ENCODE measurements at places on chromosomes 5 and 9.

- DNase-seq: no peak
Measured at GRCh38 chr5:71703941-71704340, 15.1 kb upstream of the CARTPT start.

DNA sequence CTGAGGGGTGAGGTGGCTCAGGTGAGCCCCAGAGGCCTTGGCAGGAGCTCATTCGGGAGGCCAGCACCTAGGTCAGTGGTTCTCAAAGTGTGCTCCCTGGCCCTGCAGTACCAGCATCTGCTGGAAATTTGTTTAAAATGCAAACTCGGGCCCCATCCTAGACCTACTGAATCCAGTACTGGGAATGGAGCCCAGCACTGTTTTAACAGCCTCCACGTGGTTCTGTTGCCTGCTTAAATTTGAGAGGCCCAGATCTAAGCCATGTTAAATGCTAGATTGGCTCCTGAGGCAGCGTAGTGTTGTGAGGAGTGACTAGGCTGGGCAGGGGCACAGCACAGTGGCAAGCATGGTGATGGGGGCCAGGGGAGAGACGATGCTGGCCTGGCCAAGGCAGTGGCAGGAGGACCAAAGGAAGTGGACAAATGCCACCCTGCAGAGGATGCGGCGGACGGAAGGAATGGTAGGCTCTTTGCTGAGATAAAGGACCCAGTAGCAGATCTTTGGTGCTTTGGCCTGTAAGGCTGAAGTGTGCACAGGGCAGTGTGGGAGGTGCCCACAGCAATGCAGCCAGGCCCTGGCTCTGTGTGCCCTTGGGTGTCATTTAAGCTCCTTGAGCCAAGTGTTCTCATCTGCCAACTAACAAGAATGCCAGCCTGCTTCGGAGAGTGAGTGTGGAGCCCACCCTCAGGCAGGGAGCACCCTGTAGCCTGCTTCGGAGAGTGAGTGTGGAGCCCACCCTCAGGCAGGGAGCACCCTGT lies 4.2 kb downstream of the PRR7 start:
- no peak for DNase-seq

- DNase-seq: no peak
Measured at GRCh38 chr5:40842351-40842750, 1.2 kb downstream of the CARD6 start.

DNA sequence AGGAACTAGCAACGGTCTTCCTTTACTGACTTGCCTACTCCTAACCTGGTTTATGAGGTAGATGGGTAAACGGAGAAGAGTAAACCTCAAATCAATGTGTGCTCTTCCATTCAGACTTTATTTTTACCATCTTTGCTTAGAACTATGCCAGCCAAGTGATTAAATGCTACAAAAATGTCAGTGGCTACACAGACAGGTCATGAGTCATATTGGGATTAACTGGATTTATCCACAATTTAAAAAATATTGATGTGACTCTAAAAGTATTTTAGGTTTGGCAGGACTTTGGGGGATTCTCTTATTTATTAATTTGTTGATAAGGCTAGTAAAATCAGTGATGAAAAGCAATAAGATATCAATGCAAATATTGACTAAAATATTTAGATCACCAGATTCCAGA lies 275.0 kb downstream of the PLK2 start:
- no peak for DNase-seq

DNA sequence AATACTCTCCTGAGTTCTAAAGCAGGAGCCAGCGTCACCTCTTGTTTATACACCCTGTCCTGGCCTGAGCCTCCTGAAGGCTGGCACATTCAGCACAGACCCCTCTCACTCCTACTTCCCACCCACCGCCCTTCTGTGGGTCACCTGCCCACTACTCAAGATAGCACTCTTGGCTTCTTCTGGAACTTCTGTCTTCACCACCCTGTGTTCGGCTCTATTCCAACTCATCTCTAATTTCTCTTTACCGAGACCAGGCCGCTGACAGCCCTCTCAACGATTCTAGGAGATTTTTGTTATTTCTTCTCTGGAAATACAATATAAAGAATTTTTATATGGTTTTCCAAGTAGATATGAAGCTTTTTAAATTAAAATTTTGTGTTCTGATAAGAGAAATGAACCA lies 57.4 kb downstream of the IRF1 start:
- DNase-seq: no peak

DNA sequence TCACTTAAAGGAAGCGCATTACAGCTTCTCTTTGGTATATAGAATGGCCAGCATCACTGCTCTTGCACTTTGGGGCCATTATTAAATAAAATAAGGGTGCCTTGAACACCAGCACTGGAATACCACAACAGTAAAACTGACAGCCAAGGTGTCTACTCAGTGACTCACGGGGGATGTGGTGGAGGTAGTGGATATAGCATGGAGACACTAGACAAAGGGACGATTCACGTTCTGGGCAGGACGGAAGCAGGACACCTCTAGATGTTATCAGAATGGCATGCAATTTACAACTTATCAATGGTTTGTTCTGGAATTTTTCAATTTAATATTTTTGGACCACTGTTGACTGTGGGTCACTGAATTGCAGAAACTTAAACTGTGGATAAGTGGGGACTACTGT lies 32.9 kb upstream of the PDE8B start:
- DNase-seq: no peak

DNA sequence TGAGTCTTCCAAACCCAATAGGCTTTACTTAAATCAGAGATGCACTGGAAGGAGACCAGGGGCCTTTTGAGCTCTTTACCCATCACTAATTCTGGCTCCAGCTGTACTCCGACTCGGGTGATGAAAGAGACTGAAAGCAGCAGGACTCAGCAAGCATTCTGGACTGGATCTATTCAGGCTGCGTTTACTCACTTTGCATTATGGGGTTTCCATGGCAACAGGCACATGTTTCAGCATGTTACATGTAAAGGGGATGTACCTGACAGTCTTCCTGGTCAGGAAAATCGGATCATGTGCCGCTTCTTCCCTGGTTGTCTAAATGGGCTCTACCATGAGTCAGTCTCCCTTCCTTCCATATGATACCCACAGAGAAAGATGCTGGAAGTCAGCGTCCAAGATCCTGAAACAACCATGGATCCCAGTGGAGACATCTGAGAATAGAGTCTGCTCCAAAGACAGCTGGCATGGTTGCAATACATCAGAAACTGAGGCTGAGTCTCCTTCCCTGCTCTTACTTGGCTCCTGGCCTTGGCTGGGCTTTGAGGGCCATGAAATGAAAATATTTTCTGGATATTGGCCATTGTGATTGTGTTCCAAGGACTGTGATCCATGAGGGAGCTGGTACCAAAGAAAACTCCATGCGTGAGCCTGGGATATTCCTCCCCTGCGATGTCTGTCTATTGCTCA lies 102.5 kb upstream of the TNC start:
- DNase-seq: no peak

DNA sequence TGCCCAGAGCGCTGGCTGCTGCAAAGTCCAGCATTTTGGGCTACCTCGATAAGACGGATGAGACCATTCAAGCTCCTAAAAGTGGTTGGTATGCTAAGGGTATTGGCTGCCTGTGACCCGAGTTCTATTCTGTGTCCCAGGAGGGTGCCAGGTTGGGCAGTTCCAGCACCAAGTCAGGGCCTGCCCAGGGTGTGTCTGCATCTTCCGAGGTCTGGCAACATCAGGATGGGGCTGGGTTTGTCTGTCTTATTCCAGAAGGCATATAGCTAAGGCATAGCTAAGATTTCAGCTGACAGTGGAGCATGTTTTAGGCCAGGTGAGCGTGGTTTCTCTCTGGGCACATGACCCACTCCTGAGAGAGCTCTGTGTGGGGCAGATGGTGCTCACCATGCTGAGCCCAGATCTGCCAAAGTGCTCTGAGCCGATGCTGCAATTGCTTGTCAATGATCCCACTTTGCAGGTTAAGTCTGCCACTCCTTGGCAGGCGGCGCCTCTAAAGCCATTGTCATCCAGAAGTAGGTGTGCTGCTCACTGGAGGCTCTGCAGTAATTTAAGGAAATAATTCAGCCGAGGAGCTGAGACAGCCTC lies 7.8 kb downstream of the SLC9A3 start:
- DNase-seq: no peak

GRCh38 chr5:175859422-175859821 lies 12.0 kb upstream of the CPLX2 start:
- no peak for DNase-seq

DNA sequence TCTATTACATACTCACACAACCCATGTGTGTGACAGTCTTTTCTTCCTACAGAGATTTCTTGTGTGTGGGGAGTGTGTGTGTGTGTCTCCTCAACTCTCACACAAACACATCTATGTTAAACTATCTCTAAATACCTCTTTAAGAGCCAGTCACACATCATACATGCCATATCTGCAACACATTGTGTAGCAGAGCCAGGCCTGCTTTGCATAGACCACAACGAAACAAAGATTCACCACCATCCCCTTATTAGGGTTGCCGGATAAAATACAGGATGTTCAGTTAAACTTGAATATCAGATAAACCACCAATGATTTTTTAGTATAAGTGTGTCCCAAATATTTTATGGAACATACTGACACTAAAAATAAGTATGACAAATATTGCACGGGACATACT lies 2.3 kb downstream of the FAM170A start:
- DNase-seq: no peak

DNA sequence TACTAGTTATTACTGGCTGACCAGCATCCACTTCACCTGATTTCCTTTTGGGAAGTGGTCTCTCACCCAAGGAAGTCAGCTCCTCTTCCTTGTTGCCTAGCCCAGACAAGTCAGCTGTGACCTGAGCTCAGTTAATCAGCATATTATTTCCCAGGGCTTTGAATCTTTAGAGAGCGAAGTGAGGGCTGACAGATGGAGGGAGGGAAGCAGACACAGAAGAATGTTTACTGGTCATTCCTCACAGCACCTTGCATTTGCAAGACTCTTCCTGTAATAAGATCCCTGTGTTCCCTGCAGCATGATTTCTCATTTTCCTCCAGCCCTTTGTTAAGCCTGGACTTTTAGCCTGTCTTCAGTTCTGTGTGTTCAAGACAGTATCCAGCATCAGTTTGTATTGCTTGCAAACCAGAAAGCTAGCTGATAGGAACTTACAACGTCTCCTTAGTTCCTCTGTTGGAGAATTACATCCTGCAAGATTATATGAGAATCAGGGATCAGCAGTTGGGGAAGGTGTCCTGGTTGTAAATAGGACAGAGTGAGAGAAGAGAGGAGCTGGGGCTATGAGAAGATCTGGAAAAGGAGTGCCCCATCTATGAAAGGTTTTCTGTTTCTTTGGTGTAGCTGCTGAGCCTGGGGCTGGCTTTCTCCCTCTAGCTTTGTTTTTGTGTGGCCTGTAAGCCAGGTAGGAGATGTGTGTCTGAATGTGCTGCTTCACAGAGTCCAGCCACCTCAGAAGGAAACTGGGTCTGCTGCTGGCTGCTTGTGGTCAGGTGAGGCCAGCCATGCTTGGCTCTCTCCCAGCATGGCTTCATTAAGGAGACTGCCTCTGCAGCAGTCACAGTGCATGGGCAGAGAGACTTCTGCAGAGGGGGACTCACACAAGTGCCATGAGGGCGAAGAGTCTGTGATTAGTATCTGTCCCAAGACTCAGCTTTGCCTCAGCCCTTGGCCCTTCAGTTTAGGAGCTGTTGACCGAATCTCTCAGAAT lies 50.3 kb downstream of the MAN2A1 start:
- no peak for DNase-seq

DNA sequence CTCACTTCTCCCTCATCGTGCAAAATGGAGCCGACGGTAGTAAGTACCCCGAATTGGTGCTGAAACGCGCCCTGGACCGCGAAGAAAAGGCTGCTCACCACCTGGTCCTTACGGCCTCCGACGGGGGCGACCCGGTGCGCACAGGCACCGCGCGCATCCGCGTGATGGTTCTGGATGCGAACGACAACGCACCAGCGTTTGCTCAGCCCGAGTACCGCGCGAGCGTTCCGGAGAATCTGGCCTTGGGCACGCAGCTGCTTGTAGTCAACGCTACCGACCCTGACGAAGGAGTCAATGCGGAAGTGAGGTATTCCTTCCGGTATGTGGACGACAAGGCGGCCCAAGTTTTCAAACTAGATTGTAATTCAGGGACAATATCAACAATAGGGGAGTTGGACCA lies 979 bp downstream of the PCDHGA12 start:
- no peak for DNase-seq

DNA sequence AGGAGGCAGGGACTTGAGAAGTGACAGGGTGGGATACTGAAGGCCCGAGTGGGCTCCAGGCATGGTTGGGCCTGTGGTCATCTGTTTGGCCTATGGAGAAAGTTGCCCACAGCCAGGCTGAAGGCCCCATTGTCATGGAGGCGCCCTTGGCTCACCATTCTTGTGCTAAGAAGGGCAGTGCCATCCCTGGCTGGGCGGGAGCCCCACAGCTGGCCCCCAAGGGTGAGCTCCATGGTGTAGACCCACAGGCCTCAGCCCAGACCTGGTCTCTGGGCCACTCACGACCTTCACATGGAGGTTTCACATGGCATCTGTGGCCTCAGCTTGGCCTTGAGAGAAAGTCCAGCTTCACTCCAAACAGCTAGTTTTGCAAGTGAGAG lies 34.3 kb upstream of the PRDM12 start:
- DNase-seq: no peak

GRCh38 chr9:122144836-122145591 lies 14.6 kb downstream of the NDUFA8 start:
- DNase-seq: no peak

- no peak for DNase-seq
Measured at GRCh38 chr5:127492854-127493738, 24.3 kb upstream of the PRRC1 start.

- DNase-seq: no peak
Measured at GRCh38 chr9:70995511-70995910, 125.9 kb downstream of the TRPM3 start.

- no peak for DNase-seq
Measured at GRCh38 chr5:111737716-111738115, 19.3 kb downstream of the NREP start.

- no peak for DNase-seq
Measured at GRCh38 chr5:74877624-74878304, 11.6 kb upstream of the FAM169A start.

DNA sequence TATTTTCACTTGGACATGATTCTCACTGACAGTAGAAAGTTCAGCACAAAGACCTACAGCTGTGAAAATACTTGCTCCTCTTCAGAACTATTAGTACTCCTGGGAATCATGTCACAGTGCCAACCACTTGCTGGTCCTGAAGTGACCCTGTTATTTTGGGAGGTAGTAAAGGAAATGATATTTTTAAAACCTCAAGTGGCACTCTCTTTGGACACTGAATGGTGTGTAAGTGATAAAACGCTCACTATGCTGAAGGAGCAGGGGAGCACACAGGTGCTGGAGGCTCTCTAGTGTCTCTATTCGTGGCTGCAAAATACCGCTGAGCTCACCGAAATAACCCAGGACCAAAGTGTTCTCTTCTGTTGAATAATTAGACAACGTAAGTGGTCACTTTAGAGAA lies 76.9 kb upstream of the SPATA31D4 start:
- no peak for DNase-seq

GRCh38 chr5:133952729-133953567 lies 15.5 kb downstream of the C5orf15 start:
- no peak for DNase-seq

DNA sequence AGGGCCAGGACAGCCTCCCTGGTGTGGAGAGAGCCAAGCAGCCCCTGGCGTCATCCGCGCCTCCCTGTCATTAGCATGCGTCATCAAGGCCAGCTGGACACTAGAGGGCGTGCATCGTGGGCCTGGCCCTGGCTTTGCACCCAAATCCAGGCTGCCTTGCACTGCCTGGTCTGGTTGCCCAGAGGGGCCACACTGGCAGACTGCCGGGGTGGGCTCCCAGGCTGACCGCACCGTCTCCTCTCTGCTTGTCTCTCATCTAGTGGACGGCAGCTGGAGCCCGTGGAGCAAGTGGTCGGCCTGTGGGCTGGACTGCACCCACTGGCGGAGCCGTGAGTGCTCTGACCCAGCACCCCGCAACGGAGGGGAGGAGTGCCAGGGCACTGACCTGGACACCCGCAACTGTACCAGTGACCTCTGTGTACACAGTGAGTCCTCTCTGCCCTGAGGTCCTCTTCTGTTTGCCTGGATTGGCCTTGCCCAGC lies 29.0 kb downstream of the HK3 start:
- no peak for DNase-seq

Data from activated T-cell treated with anti-CD3 and anti-CD28 coated beads for 24 hours (primary cell).